CD4-positive, alpha-beta T cell treated with Interleukin-2 at 100 ng/mL for 4 hours (primary cell): ENCODE measurements at places on chromosomes 6 and 20.
A peak's percentile ranks its signal among the peaks of the same experiment; 100 is the strongest.

- no peak for DNase-seq
Measured at GRCh38 chr6:17845598-17845997, 138.9 kb upstream of the NUP153 start.

- no peak for DNase-seq
Measured at GRCh38 chr6:29419516-29419915, 4.8 kb downstream of the OR12D1 start.

- no peak for DNase-seq
Measured at GRCh38 chr20:14889496-14890255, 552.3 kb upstream of the FLRT3 start.

- DNase-seq = no peak
Measured at GRCh38 chr6:15936503-15936902, 192.4 kb upstream of the MYLIP start.

DNA sequence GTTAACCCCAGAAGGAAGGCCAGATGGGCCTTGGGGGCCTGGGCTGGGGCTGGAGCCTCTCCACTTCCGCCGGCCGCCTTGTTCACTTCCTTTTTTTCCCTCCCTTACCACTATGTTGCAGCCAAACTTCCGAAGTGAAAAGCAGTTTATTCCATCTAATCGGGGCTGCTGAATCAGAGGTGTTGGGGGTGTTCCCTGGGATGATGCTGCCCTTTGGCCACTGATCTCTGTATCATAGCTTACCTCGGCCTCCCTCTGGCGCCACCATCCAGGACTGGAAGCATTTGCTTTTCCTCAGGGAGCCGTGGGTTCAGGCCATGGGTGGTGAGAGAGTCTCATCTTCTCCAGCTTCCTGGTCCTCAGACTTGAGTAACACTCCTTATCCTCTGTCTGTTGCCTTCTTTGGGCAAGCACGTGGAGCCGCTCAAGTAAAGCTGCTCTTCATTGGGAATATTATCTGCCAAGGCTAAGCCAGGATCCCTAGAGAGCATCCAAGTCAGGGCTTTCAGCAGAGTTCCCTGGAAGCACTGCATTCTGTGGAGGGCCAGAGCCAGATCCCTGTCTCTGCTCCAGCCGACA, 39.6 kb downstream of the SLX4IP start:
- no peak for DNase-seq

DNA sequence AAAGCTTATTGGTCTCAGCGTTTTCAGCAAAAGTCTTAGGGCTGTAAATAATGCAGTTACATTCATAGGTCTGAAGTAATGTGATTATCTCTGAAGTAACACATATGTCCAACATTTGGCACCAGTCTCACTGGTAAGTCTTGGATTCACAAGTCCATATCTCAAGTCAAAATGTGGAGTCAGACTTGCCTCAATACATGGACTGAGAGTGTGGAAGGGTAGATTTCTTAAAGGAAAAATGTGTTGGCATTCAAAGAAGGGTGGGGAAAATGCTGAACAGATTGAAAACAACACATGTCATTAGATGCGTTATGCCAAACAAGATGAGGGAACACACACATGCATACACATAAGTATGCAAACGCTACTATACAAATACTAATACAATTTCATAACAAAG, 989.0 kb upstream of the MANEA start:
- no peak for DNase-seq

- DNase-seq = no peak
Measured at GRCh38 chr20:10927936-10928840, 254.4 kb upstream of the JAG1 start.

DNA sequence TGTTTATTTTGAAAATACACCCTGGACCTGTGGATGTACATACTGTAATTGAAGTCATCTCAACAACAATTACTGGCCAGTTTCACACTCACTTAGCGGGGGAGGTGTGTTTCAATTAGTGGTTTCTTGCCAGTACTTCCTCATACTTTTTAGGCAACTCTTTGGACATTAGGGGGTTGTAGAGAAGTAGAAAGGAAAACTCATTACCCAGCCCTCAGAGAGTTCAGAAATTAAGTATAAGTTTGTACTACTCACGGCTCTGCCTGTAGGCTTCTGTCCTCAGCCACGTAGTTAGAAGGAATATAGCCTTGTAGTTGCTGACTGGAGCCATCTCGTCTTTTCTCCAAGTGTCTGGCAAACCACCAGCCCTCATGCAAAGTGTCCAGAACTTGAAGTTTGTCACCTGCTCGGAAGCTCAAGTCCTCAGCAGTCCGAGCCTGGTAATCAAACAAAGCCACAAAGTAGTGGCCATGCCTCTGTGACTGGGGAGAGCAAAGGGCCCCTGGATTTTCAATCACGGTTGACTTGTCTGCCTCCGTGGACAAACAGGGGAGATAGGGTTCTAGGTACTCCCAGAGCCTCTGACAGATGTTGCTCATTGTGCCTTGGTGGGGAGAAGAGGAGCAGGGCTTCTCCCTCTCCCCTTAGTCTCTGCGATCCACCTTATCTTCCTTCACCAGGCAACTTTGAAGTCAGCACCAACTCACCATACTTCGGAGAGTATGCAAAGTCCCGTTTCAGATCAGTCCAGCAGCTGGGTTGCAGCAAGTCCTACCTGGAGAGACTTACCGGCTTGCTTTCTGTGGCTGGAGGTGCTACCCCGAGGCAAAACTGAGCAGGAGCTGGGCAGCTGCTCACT, 749 bp downstream of the FRK start:
- DNase-seq = no peak

GRCh38 chr6:34237316-34237721, 646 bp downstream of the HMGA1 start:
- DNase-seq = no peak

GRCh38 chr6:51342393-51342792, 523.7 kb downstream of the TFAP2B start:
- no peak for DNase-seq

DNA sequence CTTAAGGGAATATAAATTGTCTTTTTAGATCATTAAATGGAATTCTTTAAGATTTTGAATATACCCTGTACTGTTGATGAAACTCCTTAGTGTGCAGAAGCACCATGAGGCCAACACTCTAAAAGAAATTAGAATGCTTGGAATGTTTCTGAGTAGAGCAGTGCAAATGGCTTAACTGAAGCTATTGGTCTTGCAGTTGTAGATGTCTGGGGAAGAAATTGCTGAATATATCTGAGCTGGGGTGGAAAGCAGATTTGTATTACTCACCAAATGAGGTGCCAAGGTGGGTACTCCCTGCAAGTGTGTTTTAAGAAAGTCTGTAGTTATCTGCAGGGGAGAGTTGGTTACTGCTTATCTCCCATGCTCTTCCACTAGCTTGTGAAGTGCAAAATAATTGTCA, 119.0 kb downstream of the ADGRG6 start:
- no peak for DNase-seq

DNA sequence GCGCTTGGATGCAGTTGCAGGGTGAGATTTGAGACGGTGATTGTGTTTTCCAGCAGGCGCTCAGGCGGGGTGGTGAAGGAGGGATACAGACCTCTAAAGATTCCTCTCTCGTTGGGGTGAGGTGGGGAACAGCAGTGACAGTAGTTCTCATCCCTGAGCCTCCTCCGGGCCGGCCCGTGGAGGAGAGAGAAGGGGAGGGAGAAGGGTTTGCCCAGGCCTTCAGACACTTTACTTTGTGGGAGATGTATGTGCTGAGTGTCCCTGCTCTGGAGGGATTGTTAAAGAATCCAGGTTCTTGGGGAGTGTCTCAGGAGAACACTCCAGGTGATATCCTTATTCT, 41.0 kb downstream of the PSMB9 start:
- DNase-seq = no peak

GRCh38 chr6:144194293-144194810, 44.0 kb downstream of the STX11 start:
- no peak for DNase-seq

DNA sequence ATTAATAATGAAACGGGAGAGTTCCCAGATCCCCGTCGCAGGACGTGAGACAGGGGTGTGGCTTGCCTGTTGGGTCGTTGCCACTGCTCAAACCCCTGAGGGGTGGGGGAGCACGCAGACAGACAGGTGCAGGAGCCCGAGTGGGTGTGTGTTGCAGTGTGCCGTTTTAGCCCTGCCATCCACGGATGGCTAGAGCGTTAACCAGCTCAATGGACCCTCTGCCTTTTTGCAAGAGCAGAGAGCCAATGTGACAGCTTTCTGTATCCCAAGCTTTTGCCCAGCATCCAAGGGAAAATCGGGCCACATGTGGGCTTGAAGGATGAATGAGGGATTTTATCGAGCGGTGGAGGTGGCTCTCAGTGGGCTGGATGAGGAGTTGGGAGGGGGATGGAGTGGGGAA, 237.9 kb downstream of the TSHZ2 start:
- DNase-seq = no peak

DNA sequence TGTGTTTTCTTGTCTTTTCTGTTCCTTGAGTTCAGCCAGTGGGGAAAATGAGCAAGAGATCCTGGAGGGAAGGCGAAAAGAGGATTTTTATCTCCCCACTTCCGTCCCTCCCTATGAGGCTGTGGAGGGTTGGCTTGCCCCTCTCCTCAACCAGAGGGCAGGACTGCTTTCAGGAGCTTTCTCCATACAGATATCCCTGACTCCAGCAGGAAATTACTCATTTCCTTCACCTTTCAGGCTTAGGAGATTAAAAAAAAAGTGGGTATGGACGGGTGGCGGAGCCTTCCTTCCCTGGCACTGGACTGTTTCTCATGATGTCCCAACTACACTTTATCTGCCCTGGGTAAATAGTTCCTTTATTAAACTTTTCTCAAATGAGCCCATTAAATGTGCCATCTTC, 241.2 kb downstream of the FRK start:
- no peak for DNase-seq

GRCh38 chr6:31058128-31058894, 48.0 kb downstream of the MUC22 start:
- peak; percentile 22 for DNase-seq

DNA sequence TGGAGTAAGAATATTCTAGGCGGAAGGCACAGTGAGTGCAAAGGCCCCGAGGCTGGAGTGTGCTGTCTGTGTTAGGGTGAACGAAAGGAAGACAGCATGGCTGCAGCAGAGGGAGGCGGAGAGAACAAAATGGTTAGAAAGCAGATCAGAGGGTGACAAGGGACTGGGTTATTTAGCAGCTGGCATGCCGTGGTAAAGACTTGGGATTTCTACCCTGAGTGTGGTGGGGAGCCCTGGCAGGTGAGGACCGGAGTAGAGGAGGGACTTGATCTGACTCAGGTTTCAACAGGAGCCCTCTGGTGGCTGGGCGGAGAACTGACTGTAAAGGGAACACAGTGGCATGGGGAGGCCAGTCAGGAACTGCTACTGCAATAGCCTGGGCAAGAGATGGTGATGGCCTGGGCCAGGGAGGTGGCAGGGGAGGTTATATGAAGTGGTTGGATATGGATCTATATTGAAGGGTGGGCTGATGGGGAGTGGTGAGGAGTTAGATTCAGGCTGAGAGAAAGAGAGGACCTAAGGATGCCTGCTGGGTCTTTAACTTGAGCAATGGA, 38.0 kb downstream of the PIM1 start:
- DNase-seq = peak; percentile 94

DNA sequence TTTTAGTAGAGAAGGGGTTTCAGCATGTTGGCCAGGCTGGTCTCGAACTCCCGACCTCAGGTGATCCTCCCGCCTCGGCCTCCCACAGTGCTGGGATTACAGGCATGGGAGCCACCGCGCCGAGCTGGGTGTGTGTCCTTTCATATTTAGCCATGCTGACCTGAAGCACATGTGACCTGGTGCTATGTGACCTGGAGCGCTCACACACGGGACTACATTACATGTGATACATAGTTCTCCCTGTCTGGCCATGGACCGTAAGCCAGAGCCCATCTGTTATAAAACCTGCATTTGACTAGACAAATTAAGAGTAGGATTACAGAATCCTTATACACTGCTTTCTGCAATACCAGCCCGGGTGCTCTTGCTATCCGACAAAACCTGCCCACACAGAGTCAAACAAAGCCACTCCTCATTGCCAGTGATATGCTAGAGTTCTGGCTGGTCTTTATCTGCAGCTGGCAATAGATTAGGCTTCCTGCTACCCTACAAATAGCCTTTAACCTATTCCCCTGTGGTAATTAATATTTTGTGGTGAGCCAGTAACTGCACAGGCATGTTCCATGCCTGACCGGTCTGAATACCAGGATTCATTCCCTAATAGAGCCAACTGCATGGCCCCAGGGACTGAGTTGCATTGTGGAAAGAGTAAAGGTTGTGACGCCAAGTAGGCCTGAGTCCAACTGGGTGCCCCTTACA, 26.3 kb upstream of the FAM50B start:
- DNase-seq = no peak

DNA sequence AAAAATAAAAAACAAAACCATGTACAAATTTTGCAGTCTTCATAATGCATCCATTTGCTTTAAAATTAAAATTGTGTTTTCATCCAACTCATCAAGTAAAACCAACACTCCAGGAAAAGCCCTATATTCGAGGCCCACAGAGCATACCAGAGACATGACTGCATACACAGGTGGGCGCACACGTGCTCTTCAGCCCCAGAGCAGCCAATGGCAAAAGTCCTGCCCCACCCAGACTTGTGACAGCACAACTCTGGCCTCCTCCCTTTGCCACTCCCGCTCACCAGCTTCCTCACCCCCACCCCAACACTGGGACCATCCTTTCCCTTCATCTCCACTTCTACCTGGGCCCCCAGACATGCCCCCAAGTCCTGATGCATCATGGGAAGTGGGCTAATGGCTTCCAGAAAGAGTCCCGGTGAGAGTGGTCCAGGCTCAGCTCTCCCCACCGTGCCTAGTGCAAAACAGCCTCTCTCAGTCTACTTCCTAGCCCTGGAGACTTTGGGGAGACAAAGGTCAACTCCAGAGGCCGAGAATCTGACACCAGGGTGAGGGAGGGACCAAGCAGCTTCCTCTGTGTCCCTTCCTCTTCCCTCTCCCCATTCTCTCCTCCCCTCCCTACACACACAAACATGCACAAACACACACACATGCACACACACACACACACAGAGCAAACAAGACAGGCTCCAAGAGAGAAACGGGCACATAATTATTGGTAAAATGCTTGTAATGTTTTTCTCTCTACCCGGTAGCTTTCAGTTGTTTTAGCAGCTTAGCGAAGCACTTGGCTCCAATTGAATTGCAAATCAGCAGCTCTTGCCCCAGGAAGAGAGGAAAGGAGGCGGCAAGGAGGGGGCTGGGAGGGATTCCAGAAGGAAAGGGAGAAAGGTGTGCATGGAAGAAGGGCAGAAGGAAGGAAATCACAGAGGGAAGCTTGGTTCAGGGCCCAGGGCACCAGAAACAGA, 14.3 kb downstream of the GRM4 start:
- DNase-seq = no peak

- DNase-seq = peak; percentile 80
Measured at GRCh38 chr6:5143634-5144311, 58.6 kb downstream of the PPP1R3G start.

DNA sequence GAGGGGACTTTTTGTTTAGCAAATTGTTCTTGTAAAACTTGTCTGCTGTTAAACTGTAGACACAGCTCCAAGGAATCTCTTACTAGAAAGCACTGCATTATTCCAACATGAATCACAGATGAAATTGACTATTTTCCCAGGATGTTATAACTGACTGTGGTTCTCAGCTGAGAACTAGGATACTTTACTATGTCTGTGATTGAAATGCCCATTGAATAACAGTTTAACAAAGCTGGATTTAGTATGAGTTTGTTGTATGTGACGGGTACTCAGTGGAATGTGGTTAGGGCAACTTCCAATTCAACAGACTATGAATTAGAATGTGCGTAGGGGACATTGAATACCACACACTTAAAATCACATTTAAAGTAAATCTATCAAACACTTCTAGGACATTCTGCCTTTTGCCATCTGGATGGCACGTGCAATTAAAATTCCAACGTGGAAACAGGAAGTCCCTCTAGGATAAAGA, 193.4 kb upstream of the PREP start:
- no peak for DNase-seq

GRCh38 chr6:128807577-128807976, 75.4 kb upstream of the LAMA2 start:
- no peak for DNase-seq

- peak; percentile 31 for DNase-seq
Measured at GRCh38 chr6:164039954-164040375, 625.4 kb downstream of the QKI start.
